ENCODE measurements at places on chromosomes 6 and 20. TPM values are rescaled to one million over a fixed set of nuclear protein-coding genes. Genes with fewer than 3 reads are reported as not detected.

GRCh38 chr6:159068904-159069578, 24.2 kb upstream of the TAGAP start:
- H3K4me1 ChIP-seq = no peaks in the 10 kb centered on the region
- peaks cover 36% of the 10 kb centered on the region for H3K27me3 ChIP-seq
- H3K27ac ChIP-seq = no peak overlapping the region
- no peaks in the 10 kb centered on the region for H3K36me3 ChIP-seq

DNA sequence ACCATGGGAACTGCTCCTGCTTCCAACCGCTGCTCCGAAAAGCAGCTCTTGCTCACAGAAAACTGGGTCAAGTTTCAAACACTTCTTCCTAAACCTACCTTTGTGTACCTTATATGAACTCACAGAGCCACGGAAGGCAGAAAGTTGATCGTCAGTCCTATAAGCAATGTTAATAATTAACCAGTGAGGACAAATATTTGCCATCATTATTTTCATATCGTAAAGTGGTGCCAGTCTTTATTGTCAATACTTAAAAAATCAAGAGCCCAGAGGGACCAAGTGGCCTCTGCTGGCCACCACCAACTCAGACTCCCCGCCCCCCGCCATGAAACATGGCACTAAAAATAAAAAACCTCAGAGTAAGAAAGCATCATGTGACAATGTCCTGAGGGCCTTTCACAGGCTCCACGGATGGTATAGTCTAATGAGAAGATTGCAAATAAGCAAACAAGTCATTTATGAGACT, 9.1 kb upstream of the PBOV1 start:
- peaks cover 16% of the 10 kb centered on the region for H3K27me3 ChIP-seq
- no peak overlapping the region for H3K27ac ChIP-seq
- H3K36me3 ChIP-seq = no peaks in the 10 kb centered on the region
- DNase-seq = no peak
- H3K4me3 ChIP-seq = no peak overlapping the region
- no peaks in the 10 kb centered on the region for H3K4me1 ChIP-seq

- H3K27ac ChIP-seq = no peak overlapping the region
- peak; percentile 10 for DNase-seq
- no peak overlapping the region for H3K4me3 ChIP-seq
- peaks cover 71% of the 10 kb centered on the region for H3K36me3 ChIP-seq
Measured at GRCh38 chr20:37238935-37239451, 22.6 kb downstream of the GHRH start.

DNA sequence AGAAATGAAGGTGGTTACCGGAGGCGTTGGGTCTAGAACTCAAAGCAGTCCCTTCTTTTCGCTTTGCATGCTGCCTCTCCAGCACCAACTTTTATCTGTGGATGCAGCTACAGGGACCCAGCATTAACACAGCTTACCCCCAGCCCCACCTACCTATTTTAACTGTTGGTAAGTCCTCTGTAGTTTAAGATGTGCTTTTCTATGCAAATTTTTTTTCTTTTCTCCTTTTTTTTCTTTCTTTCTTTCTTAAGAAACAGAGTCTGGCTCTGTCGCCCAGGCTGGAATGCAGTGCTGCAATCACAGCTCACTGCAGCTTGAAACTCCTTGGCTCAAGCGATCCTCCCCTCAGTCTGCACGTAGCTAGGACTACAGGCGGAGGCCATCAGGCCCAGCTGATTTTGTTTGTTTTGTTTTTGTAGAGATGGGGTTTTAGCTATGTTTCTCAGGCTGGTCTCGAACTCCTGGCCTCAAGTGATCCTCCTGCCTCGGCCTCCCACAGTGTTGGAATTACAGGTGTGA, 6.5 kb upstream of the USP45 start:
- H3K4me3 ChIP-seq = peak overlapping the region; percentile 87
- peak; percentile 75 for DNase-seq
- peak overlapping the region; percentile 96 for H3K27ac ChIP-seq
- H3K36me3 ChIP-seq = no peaks in the 10 kb centered on the region

COL9A1 gene
- total RNA-seq = not detected

Measured in IMR-90 (cell line).